D341Med (cell line): ENCODE measurements at places on chromosomes 1 and 21.
A peak's percentile ranks its signal among the peaks of the same experiment; 100 is the strongest.

GRCh38 chr1:1304331-1305299 is 3.1 kb downstream of the ACAP3 start:
- DNase-seq, result peak; percentile 86

GRCh38 chr1:40712405-40712944 is 21.0 kb downstream of the NFYC start:
- DNase-seq, result no peak

- no peak for DNase-seq
Measured at GRCh38 chr21:44853601-44854390, 19.7 kb downstream of the PTTG1IP start.

DNA sequence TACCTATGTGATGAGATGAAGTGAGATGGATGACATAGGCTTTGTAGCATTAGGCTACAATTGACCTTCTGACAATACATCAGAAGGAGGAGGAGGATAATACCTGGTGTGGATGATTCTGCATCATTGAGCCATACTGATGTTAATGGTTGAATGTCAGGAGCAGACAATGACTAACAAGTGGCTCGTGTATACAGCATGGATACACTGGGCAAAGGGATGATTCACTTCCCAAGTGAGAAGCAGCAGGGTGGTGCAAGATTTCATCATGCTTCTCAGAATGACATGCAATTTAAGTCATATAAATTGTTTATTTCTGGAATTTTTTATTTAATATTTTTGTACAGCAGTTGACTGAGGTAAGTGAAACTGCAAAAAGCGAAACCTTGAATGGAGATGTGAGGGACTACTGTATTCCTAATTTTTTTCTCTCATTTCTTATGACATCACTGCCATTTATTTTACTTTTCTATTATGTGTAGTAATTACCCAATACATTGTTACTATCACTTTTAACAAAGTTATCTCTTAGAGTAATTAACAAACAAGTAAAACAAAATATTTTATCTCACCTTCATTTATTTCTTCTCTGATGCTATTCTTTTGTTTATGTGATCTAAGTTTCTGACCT is 34.4 kb upstream of the COP1 start:
- DNase-seq, result no peak

- no peak for DNase-seq
Measured at GRCh38 chr1:18973446-18973955, 17.0 kb upstream of the IFFO2 start.

DNA sequence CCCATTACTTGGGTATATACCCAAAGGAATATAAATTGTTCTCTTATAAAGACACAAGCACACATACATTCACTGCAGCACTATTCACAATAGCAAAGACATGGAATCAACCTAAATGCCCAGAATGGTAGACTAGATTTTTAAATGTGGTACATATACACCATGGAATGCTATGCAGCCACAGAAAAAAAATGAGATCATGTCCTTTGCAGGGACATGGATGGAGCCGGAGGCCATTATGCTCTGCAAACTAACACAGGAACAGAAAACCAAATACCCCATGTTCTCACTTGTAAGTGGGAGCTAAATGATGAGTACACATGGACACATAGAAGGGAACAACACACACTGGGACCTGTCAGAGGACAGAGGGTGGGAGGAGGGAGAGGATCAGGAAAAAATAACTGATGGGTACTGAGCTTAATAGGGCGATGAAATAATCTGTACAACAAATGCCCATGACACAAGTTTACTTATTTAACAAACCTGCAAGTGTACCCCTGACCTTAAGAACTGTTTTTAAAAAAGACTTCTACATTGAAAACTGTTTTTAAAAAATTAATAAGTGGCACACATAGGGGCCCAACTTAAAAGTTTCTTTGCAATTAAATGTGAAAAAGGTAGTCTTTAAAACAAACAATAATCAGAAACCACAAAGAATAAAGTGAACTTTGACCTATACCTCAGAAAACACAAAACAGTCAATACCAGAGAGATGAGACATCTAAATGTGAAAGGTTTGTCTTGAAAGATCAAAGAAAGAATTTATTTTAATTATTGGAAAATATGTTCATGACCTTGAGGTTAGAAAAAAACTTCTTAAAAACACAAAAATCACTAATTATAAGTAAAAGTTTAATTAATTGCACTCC is 75.2 kb downstream of the CDC42BPA start:
- DNase-seq, result no peak

DNA sequence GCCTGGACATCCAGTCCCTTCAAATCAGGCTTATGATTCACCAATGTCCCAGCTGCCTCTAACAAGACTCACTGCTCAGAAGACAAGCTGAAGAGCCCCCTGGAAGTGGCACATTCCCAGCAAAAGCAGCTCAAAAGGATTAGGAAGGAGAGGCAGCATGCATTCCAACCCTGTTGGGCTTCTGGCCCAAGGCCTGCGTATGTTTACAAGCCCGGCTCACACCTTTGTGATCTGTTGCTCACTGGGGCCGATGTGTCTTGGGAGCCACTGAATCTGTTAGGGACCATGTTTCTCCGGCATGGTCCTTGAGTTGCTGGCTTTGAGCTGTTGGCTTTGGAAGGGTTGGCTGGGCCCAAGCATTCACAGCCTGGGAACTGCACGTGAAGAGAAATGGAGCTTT is 81.2 kb upstream of the C1orf174 start:
- no peak for DNase-seq

GRCh38 chr1:241048622-241049021 is 308.4 kb downstream of the RGS7 start:
- DNase-seq, result no peak

DNA sequence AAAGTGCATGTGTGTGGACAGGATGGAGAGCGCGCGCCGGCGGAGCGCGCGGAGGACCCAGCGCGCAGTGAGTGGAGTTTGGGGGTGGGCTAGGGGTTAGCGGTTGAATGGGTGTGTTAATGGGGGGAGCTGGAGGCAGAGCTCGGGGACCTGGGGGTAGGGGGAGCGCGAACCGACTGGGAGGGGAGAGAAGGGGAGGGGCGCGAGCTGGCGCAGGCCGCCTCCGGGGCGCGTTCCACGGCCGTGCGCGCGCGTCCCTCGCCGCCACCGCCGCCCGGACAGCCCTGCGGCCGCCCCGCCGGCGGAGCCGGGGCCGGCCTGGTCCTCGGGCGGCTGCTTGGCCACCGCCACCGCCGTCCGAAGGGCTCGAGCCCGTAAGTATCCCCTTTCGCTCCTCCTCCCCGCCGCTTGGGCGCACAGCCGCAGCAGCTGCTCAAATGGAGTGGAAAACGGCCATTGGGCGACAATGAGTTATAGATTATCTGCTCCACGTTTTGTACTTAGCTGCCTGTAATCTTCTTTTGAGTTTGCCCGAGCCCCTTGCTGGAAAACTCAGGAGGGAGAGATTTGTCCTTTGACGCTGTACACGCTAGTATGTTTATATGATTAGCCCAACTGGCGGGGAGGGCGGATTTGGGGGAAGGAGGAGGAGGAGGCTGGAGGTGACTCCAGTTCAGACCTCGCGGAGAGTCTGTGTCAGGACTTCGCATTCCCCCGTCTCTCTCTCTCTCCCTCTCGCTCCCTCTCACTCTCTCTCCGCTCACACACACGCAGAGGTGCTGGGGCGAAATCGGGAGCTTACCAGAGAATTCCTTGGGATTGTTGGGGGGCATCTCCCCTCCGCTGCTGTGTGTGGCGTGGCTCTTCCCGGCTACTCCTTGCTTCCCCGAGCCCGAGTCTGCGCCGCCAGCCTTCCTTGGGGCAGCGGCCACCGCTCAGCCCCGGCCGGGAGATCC is at the start of gene ADGRL2:
Gene ADGRL2, plus strand, starts transcription at position 240 of the 956 bp plus-strand sequence. CDS start 36,051 bp downstream, outside the sequence.
- peak; percentile 74 for DNase-seq

DNA sequence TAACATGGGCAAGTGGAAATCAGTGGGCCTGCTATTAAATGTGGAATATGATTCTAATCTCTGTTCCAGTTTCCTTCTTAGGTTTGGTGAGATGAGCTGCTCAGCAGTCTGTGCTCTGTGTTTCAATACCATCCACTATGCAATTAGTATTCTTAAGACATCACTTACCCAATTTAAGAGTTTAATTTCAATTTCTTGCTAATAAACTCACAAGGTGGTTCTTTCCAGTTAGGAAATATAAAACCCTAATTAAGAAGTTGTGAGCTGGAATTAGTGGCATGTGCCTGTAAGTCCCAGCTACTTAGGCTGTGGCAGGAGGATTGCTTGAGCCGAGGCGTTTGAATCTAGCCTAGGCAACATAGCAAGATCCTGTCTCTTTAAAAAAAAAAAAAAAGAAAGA is 51.7 kb downstream of the MPZL1 start:
- no peak for DNase-seq

DNA sequence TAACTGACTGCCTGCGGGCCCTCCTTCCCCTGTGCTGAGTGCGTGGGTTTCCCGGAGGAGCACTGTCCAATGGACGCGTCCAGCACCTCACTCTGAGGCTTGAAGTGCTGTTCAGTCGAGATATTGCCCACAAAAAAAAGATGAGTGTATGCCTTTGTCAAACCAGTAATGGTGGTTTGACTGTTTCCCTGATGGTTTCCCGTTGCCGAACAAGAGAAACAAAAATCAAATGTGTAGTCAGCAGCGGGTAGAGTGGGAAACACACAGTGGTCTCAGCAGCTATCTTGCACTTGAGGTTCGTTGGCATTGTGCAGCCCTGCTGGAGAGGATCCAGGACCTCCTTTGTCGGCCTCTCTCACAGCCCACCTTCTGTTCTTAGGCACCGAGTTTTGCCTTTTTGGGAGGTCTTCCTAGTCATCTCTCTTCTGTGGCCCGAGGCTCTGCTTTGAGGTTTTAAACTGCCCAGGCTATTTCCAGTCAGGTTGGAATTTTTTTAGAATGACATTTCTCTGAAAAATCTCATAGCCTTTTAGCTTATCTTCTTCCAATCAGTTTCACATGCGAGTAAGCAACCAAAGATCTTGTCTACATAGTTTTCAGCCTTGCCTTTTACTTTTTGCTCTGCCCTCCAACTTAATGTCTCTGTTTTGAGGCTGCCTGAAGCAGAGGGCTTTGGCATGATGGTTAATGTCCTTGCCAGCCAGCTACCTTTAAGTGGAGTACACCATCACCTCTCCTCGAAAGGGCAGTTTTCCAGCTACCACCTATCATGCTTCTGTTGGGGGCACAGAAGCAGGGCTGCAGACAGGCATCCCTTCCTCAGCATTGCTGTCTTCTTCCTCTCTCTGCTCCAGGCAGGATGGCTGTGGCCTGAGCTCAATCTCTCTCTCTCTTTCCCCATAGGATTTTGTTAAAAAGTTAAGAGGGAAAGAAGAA is 132.3 kb downstream of the URB2 start:
- no peak for DNase-seq

DNA sequence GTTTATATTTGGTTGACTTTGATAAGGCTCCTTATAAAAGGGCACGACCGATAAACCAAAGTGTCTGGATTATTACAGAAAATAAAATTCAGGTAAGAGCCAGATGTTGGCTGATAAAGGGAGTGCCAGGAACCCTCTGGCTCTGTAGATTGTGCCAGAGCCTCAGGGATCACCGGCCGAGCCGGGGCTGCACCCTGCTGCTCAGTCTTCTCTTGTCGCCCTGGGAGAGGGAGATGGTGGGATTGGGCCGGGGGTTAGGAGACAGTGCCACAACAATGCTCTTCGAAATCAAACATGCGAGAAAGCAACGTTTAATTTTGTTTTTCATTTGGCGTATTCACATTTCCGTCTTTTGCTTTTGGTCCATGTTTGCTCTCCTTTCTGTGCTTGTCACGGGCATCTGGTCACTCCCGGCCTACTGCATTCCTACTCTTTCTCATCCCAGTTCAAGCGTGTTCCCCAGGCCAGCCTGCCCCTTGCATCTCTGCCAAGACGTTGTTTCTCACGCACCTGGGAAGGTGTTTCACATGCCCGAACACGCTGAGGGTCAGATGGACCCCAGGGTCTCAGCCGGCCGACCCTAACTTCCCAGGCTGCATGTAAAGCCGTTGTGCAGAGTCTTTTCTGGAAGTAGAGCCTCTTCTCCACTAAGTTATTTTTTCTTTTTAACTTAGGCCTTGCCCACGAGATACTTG is 18.8 kb upstream of the C2CD2 start:
- DNase-seq, result no peak

DNA sequence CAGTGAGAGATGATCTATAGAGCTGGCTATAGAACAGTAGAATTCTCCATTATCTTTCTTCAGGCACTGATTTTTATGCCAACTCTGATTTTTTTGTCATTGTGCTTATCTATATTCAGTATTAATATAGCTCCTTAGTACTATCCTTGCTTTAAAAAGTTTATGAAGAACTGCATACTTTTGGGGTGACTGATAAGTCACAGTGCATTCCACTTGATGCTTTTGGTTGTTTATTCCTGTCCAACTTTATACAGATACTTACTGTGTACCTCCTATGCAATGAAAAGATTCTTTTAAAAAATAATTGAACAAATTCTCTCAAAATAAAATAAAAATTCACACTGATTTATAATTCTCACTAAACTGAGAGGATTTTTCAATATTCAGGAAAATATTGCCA is 71.6 kb downstream of the COL24A1 start:
- DNase-seq, result no peak

GRCh38 chr1:167052389-167052788 is 37.8 kb downstream of the GPA33 start:
- DNase-seq, result peak; percentile 65

DNA sequence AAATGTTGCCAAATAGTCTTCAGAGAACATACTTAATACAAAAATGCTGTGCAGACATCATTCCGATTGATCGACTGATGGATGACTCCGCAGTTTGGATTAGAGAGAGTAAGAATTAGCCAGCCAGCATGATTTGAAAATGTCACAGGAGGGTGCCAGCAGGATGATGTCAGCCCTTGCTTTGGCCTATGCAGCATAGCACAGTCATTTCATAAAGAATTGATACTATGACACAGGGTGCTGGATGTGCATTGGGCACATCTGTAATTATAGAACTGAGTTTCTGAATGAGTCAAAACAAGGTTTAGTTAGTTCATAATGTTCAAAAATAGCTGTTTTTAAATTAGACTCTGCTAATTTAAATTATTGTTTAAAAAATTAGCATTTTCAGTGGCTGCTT is 21.6 kb upstream of the TRAF5 start:
- no peak for DNase-seq

- DNase-seq, result no peak
Measured at GRCh38 chr1:114078116-114078515, 75.6 kb downstream of the SYT6 start.

GRCh38 chr1:48470950-48471690 is 884 bp downstream of the SPATA6 start:
- no peak for DNase-seq

GRCh38 chr1:17509363-17509762 is 30.1 kb upstream of the ARHGEF10L start:
- no peak for DNase-seq

DNA sequence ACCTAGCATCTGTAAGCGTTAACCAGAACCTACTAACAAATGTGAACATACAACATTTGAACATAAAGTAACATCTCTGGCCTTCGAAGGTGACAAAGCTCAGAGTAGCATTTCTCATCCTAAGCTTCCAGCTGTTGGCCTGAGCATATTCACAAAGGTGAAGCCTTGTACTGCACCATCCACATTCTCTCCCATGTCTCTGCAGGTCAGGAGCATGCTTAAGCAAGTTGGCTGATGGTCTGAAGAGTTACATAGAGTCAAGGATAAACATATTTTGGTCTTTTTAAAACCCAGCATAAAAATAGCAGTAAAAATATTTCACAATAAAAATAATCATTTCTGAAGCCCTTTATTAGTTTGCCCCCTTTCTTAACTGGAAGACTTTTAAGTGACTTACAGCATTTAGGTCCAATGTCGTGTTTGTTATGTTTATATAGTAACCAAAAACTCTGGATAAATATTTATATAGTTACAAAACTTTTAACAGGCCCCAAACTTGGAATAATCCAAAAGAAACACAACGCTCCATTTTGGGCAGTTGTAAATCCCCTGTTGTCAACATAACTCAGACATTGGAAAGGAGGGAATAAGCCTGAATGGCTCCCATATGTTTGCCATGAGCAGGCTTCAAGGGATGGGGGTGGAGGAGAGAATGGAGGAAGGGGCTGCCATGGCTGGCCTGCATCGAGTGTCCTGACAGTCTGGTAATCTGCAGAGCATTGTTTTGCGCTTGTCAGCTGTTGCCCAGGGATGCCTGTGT is 42.8 kb upstream of the ENAH start:
- DNase-seq, result no peak
